Muscle of leg (tissue), 16 donors: ENCODE measurements at places on chromosomes 3 and 15. TPM values are rescaled to one million over a fixed set of nuclear protein-coding genes. Genes with fewer than 3 reads are reported as not detected.

- DNase-seq = peak; percentile 20
Observed at GRCh38 chr15:51227940-51228732, 110.3 kb downstream of the CYP19A1 start.

DNA sequence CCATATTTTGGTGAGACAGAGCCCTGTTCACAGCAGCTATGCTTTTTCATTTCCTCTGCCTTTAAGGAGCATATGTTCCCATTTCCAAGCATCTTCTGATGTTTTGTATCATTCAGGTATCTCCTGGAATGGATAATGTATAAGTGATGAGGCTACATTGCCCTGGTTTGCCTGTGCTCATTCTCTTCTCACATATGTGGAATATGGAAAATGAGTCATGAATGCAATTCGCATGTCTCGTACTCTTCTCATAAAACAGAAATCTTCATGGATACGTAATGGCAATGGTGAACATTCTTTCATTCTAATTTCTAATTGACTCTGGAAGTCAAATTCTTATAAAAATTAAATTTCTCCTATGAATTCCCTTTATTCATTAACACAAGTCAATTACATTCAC lies 143.1 kb downstream of the CDIN1 start:
- no peak for DNase-seq

The LRTM1 gene
- total RNA-seq = 99.9 TPM

The DISP2 gene
- 0.75 TPM for total RNA-seq

DNA sequence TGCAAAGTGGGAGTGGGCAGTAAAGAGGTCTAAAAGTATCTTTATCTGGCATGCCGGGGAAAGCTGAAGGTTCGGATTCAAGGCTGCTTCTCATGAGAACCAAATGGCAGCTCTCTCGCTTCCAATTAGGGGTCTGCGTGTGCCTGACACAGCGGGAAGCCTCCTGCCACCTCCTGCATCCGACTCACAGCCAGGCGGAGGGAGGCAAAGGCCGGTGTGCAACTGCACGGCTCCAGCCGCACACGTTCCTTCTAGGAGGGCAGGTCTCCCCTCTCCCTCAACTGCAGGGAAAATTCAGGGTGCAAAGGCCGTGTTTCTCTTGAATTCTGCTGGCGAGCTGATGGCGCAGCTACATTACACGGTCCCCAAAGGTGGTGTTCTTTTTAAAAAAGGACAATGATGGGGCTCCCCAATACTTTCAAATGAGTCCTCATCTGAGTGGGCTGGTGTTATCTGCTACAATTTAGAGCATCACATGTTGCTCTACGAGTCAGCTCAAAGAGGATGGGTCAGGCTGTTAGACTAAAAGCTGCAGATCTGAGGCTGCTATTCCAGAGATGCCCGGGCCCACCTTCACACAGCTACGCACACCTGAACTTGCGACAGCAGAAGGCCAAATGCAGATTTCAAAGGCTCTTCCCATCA lies 226.6 kb downstream of the ADAMTS17 start:
- no peak for DNase-seq

- DNase-seq = no peak
Observed at GRCh38 chr3:189966843-189967242, 153.9 kb downstream of the P3H2 start.

GRCh38 chr15:81014446-81015093 lies 13.8 kb downstream of the TLNRD1 start:
- no peak for DNase-seq

DNA sequence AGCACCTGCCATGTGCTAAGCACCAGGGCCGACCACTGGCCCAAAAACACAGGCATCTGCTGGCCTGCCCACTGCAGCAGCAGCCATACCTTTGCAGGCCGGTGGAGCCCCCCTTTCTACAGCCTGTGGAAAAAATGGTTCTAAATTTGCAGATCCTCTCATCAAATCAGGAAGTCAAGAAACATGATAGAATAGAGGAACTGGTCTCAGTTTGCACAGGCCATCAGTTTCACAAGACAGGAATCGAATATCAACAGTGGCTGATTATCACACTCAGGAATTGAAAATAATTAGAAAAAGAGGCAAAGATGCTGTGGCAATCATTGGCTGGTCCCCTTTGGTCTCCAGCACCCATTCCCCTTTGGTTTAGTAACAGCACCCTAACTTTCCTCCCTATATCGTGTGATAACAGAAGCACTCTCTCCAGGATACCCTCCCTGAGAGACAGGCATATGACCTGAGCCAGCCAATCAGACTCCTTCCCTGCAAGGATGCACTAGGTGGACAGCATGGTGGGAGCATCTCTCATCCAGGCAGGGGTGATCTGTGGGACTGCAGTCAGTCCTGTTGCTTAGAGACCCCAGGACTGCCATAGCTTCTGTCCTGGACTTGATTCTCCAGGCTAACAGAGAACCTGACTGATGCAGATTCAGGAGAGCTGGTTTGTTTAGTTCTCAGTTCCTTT lies 3.5 kb upstream of the PAK6 start:
- DNase-seq = peak; percentile 28

The IGDCC3 gene
- total RNA-seq = 1.8 TPM

GRCh38 chr3:84136425-84136824 lies 822.4 kb upstream of the CADM2 start:
- DNase-seq = peak; percentile 16

The CEMIP gene
- 0.93 TPM for total RNA-seq

- no peak for DNase-seq
Observed at GRCh38 chr3:197720694-197721093, 16.0 kb downstream of the RUBCN start.

DNA sequence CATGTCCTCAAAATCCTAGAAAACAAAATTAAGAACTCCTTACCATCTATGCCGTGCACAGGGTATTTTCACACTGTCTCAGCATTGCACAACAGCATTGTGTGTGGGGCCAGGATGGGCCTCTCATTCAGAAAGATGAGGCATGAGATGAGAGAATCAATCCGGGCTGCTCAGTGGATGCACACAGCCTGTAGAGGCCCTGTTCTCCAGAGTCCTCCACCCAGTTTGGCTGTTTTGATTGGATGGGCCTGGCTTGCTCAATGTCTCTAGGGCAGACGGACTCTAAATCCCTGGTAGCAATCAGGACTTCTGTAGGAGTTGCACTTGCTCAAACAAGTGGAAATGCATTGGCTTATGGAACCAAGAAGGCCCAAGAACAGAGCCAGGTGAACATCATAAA lies 20.2 kb upstream of the CPNE9 start:
- no peak for DNase-seq

GRCh38 chr3:133821767-133822638 lies 16.4 kb downstream of the SRPRB start:
- peak; percentile 46 for DNase-seq

- no peak for DNase-seq
Observed at GRCh38 chr15:78167227-78167888, 18.2 kb downstream of the IDH3A start.

The SCN5A gene
- total RNA-seq = 1.9 TPM

The NUTM1 gene
- total RNA-seq = not detected

GRCh38 chr15:96974761-96975160 lies 644.3 kb downstream of the NR2F2 start:
- DNase-seq = no peak

DNA sequence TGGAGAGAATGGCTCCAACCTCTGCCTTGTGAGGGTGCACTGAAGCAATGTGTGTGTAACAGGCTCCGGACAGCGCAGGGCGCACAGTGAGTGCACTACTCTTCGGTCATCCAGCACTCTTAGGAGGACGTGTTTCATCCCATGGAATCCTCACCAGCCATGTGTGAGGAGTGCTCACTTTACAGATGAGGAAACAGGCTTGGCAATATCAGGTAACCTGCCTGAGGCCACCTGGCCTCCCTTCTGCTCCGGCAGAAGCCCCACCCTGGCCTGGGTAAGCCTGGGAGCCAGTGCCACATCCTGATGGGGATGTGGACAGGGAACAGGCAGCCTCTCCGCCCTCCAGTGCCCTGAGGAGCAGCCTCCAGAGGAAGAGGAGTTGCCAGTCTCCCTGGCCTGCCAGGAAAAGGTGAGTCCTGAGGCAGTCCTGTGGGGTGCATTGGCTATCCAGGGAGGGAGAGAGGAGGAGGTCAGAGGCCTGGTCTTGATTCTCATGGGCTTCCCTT lies 39.4 kb upstream of the LIMD1 start:
- DNase-seq = no peak

The GOLGA8S gene
- total RNA-seq = 0.18 TPM

The CD86 gene
- 2.2 TPM for total RNA-seq

DNA sequence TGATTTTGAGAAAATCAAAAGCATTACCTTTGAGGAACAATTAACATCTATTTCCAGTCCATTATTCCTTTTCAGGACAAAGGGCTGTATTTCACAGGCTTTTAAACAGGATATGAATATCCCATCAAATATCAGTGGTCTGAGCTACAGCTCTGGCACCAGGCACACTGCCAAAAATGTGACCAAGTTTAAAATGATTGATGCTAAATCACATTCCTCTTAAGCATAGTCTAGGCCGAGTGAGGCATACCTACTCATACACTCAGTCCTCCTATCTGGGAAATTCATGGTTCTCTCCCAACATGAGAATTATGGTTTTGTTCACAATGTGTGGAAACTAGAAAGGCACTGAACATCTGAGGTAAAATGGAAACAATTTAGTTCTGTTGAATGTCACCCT lies 683.5 kb downstream of the TUSC7 start:
- DNase-seq = no peak

The MUC13 gene
- not detected for total RNA-seq

GRCh38 chr15:59896663-59897074 lies 107.4 kb upstream of the FOXB1 start:
- no peak for DNase-seq

- DNase-seq = peak; percentile 11
Observed at GRCh38 chr3:183254487-183255347, 1.7 kb downstream of the B3GNT5 start.

The ZNF717 gene
- total RNA-seq = 12.4 TPM

DNA sequence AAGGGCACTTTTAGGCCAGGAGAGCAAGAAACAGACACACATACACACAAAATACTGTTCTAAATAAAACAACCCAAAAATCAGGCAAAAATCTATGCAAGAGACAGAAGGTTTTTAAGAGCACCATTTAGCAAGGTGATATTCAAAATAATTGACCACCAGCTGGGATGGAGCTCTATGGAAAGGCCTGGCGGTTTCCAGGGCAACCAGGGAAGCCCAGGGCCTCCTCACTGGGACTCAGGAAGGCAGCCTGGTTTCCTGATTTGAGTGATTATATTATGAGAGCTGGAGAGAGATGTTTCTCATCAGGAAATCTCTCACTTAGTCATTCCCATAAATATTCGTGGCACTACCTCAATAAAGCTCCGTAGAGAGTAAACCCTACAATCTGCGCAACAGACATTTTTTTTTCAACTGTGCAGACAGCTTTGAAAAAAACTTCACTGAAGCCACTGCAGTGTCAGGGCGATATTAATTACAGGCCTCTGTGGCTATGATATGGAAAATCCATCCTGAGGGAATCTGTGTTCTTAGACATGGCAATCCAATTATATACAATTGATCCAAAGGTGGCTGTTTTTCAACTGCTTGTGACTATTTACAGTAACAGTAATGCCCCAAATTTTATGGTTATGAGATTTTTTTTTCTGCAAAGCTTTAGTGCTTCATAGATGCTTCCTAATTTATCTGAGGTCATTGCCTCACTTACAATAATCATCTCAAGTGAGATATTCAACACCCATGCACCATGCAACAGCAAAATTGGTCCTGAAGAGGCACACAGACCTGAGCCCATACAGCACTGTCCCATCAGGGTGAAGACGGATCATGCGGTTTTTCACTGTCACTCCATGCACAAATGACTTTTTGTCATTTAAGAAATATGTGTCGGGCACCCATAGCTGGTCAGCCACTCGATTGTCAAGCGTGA lies 152.1 kb downstream of the GABRB3 start:
- no peak for DNase-seq

GRCh38 chr3:42728056-42728455 lies 25.5 kb upstream of the HHATL start:
- DNase-seq = no peak

The RTP3 gene
- total RNA-seq = 0.04 TPM

- DNase-seq = no peak
Observed at GRCh38 chr15:66822114-66822513, 120.1 kb downstream of the SMAD6 start.

DNA sequence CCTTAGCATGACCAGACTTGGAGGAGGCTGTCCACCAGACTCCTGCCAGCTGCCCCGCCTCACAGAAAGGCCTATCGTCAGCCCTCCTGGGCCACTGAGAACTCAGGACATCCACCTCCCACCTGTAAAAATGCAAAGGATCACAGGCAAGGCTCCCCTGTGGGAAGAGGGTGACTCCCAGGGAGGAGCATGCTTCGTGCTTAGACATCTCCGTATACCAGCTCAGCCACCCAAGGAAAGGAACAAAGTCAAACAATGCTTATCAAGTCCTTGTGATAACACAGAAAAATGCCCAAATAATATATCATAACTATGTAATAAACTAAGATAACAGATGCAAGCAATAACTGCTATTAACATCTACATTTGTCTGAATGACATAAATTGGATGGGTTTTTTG lies 4.2 kb downstream of the RMDN3 start:
- DNase-seq = no peak

GRCh38 chr3:11575677-11576076 lies 68.0 kb downstream of the VGLL4 start:
- DNase-seq = no peak

- DNase-seq = no peak
Observed at GRCh38 chr3:38019658-38020341, 9.6 kb downstream of the PLCD1 start.

- no peak for DNase-seq
Observed at GRCh38 chr15:50049871-50050270, 69.2 kb downstream of the ATP8B4 start.
